ENCODE measurements at places on chromosomes 4 and X. TPM values are rescaled to one million over a fixed set of nuclear protein-coding genes. Genes with fewer than 3 reads are reported as not detected.

The SPANXA2 gene
- polyA plus RNA-seq = not detected

The MAP7D2 gene
- 2.1 TPM for polyA plus RNA-seq

The TREX2 gene
- 0.57 TPM for polyA plus RNA-seq

The TBC1D8B gene
- 1.4 TPM for polyA plus RNA-seq

The RNF212 gene
- polyA plus RNA-seq = 0.37 TPM

The YIPF6 gene
- 7.4 TPM for polyA plus RNA-seq

The SGCB gene
- 14.6 TPM for polyA plus RNA-seq

The DCLK2 gene
- polyA plus RNA-seq = not detected

The MAD2L1 gene
- 51.6 TPM for polyA plus RNA-seq

The BEX2 gene
- polyA plus RNA-seq = 12.4 TPM

The DMD gene
- polyA plus RNA-seq = 1.2 TPM

The SPANXD gene
- not detected for polyA plus RNA-seq

The KCND1 gene
- polyA plus RNA-seq = 0.55 TPM

The CLTRN gene
- 0.32 TPM for polyA plus RNA-seq

The NHSL2 gene
- 0.07 TPM for polyA plus RNA-seq

The RAB33A gene
- 0.10 TPM for polyA plus RNA-seq

The ERAS gene
- not detected for polyA plus RNA-seq

The ZBTB49 gene
- 1.5 TPM for polyA plus RNA-seq

The EPGN gene
- 10.7 TPM for polyA plus RNA-seq

The SGMS2 gene
- 4.1 TPM for polyA plus RNA-seq

The SPANXC gene
- not detected for polyA plus RNA-seq

The ADGRL3 gene
- 0.22 TPM for polyA plus RNA-seq

Data from foreskin keratinocyte (primary cell).